ENCODE measurements at places on chromosomes 5 and 9.

GRCh38 chr5:173317091-173317730 is 11.0 kb downstream of the STC2 start:
- no peak for DNase-seq

DNA sequence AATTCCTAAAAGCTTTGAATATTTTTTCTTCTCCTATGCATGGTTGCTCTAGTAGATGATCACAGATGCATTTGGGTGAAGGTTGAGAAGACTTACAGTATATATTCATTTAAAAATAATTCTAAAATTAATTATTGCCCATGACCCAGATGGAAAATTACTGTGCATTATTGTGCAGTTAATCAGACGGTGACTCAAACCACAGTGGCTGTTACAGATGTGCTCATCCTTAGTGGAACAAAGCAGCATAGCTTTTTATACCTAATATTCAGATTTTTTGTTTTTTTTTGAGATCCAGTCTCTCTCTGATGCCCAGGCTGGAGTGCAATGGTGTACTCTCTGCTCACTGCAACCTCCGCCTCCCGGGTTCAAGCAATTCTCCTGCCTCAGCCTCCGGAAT is 10.7 kb downstream of the OR2V1 start:
- DNase-seq = no peak

GRCh38 chr9:121840838-121841760 is 189.7 kb downstream of the DAB2IP start:
- DNase-seq = no peak

DNA sequence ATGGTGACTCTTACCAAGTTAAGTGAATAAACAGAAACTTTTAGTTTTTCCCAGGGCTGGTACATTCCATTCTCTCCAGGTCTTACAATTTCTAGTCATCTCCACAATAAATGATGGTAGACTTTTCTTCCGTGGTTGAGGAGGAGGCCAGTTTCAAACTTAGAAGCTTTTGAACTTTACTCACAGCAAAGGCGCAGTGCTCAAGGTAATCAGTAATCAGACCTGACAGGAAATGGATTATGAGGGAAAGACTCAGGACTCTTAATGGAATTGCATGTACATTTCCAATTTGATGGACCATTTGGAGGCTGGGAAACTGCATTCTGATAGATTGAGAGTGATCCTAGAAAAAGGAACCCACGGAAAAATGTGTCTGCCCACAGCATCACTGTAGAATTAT is 93.7 kb downstream of the SNCAIP start:
- DNase-seq = no peak

DNA sequence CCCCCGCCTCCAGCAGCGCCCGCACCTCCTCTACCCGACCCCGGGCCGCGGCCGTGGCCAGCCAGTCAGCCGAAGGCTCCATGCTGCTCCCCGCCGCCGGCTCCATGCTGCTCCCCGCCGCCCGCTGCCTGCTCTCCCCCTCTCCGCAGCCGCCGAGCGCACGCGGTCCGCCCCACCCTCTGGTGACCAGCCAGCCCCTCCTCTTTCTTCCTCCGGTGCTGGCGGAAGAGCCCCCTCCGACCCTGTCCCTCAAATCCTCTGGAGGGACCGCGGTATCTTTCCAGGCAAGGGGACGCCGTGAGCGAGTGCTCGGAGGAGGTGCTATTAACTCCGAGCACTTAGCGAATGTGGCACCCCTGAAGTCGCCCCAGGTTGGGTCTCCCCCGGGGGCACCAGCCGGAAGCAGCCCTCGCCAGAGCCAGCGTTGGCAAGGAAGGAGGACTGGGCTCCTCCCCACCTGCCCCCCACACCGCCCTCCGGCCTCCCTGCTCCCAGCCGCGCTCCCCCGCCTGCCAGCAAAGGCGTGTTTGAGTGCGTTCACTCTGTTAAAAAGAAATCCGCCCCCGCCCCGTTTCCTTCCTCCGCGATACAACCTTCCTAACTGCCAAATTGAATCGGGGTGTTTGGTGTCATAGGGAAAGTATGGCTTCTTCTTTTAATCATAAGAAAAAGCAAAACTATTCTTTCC is 19.3 kb downstream of the CDKN2A start:
- no peak for DNase-seq

- peak; percentile 34 for DNase-seq
Observed at GRCh38 chr9:94176608-94177007, 82.5 kb upstream of the ZNF169 start.

- DNase-seq = no peak
Observed at GRCh38 chr5:148725675-148726074, 71.3 kb upstream of the HTR4 start.

GRCh38 chr5:115484368-115484767 is 60.2 kb downstream of the FEM1C start:
- no peak for DNase-seq

DNA sequence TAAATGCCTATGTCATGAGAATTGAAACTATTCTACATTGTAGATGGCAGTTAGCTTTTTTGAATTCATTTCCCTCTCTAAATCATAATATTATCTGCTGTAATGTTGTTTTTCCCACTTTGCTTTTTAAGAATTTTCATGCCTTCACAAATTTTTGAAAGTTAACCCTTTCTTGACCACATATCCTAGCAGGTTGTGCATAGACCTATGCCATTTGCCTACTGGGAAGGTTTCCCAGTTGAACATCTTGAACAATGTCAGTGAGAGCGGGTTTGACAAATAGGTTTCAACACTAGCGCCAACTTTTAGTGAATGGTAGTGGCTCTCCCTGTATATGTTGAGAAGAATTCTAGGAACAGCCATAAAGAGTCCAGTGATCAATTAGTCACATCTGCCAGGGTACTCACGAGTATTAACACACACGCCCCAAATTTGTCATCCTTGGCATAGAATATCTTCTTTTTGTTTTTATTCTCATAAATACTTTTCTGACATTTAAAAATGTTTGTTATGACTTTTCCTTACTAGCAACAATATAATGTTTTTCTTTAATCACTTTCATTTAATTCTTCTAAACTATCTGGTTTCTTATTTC is 307.6 kb downstream of the PJA2 start:
- DNase-seq = no peak

DNA sequence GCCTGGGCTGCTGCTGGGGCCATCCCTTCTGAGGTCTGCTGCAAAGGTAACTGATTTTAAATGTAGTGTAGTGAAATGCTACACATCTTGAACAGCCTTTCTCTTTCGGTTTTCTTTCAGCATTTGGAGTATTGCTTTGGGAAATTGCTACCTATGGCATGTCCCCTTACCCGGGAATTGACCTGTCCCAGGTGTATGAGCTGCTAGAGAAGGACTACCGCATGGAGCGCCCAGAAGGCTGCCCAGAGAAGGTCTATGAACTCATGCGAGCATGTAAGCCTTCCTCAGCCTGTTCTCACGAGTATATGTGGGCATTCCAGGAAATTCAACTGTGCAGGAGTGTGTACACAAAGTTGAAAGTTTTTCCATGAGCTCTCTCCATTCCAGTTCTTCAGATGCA is 18.3 kb downstream of the QRFP start:
- no peak for DNase-seq

- no peak for DNase-seq
Observed at GRCh38 chr9:97846347-97846746, 6.7 kb upstream of the FOXE1 start.

- DNase-seq = peak; percentile 36
Observed at GRCh38 chr5:75054134-75054930, 2.0 kb upstream of the GCNT4 start.

DNA sequence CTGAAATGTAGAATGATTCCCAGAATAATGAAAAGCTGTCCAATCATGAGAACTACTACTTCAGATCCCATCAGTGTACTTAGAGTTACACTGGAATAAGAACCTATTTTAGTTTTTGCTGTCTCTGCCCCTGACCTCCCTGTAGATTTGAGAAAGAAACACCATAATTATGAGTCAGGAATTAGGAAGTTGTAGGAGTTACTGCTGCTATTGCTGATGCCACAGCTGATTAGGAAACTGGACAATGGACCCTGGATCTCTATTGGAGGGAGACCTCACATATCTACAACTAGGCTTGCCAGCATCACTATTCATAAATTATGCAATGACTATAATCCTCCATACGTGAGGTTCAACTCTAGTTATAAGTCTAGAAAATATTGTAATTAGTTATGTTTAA is 48.8 kb upstream of the EDIL3 start:
- DNase-seq = no peak

DNA sequence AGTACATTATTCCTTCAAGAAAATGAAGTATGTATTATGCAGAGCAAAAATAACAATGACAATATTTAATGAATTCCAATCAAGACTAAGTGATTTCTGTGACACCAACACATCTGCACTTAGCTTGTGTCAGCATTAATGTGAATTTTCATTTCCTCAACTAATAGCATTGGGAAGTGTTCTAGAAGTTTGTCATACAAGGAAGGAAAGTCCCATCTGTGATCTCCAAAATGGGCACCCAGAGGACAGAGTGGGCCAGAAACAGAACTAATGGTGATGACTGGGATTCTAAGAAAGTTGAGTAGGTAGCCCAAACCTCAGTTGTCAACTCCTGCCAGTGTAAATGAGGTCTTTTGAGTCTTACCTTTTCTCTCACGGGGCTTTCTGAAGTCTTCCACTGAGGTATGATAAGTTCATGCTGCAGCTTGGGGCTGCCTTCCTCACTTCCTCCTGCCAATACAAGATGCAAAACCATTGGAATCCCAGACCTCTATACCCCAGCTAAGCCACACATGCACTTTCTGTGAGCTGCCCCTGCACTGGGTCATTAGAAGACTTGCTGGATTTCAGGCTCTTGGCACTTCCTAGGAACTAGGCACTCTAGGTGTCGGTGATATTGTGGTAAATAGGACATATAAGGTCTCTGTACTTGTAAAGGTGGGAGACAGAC is 4.9 kb downstream of the ADAM19 start:
- no peak for DNase-seq

DNA sequence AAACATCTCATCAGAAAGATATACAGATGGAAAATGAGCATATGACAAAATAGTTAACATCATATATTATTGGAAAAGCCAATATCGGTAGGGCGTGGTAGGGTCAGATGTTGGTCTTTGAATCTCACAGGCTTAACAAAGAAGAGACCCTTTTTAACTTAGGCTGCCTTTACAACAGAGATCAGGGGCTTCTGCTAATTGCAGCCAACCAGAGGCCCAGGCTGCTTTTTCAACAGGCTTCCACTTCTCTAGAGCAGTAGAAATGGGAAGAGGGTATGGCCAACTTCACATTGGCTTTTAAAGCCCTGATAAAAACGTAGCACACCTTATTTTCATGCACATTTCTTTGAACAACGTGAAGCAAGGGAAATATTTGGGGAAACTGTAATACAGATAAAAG is 764.3 kb upstream of the CTNND2 start:
- no peak for DNase-seq

DNA sequence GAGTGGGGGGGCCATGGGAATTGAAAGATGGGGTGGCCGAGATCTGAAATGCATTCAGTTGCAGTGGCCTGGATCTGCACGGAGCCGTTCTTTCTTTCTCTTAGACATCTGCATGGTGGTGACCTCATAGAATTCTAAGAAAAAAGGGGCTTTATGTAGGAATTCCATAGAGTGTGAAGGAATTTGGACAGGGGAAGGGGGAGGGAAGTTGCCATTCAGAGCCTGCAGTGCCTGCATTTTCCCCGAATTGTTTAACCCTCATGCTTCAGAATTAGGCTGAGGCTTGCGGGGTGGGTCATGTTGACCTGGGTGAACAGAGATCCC is 4.9 kb downstream of the NEK6 start:
- no peak for DNase-seq

- DNase-seq = no peak
Observed at GRCh38 chr5:87579678-87580077, 166.9 kb upstream of the CCNH start.

DNA sequence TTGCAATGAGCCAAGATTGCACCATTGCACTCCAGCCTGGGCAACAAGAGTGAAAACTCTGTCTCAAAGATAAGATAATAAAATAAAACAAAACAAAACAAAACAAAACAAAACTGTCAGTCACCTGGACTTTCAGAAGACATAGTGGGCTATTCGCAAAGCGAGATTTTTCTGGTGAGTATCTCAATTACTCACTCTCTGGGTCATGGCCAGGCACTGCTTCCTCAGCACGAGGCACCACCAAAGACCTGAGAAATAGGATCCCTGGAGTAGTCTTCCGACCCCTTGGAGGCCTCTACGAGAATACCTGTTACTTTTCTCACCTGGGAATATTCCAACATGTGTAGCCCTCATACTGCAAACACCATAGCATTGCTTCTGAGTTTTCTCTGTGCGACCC is 201.7 kb upstream of the ZNF618 start:
- no peak for DNase-seq

- DNase-seq = no peak
Observed at GRCh38 chr9:37377688-37378612, 44.5 kb upstream of the GRHPR start.

- no peak for DNase-seq
Observed at GRCh38 chr5:149930043-149930748, 14.4 kb downstream of the PDE6A start.

GRCh38 chr5:79540939-79541338 is 27.0 kb upstream of the HOMER1 start:
- no peak for DNase-seq

GRCh38 chr5:11719888-11720481 is 184.3 kb downstream of the CTNND2 start:
- DNase-seq = peak; percentile 43

GRCh38 chr5:96004087-96004486 is 42.4 kb upstream of the ELL2 start:
- no peak for DNase-seq

- DNase-seq = no peak
Observed at GRCh38 chr5:113373426-113373825, 61.4 kb downstream of the TSSK1B start.

GRCh38 chr5:61817472-61818326 is 485.6 kb downstream of the ZSWIM6 start:
- peak; percentile 31 for DNase-seq

- no peak for DNase-seq
Observed at GRCh38 chr5:176676361-176676824, 29.1 kb downstream of the TSPAN17 start.

- no peak for DNase-seq
Observed at GRCh38 chr5:21889581-21889980, 963.6 kb downstream of the CDH12 start.

DNA sequence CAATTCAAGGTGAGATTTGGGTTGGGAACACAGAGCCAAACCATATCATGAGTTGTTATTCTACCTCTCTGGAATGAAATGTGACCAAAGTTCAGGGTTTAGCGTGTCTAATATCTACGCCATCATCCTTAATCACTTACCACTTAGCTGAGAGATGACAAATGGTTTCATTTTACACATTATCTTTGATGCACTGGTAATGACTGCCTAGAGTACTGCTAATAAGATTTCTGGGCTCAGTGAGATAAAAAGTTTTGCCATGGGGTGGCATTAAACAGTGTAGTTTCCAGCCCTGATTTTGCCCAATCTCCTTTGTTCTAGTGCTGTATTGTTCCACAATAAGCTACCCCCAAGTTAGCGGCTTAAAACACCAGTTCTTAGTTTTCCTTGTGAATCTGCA is 367.2 kb downstream of the MLLT3 start:
- no peak for DNase-seq

Data from colonic mucosa (tissue), 4 donors.